HFFc6 (cell line): ENCODE measurements at places on chromosomes 11 and 22.
A peak's percentile ranks its signal among the peaks of the same experiment; 100 is the strongest.

DNA sequence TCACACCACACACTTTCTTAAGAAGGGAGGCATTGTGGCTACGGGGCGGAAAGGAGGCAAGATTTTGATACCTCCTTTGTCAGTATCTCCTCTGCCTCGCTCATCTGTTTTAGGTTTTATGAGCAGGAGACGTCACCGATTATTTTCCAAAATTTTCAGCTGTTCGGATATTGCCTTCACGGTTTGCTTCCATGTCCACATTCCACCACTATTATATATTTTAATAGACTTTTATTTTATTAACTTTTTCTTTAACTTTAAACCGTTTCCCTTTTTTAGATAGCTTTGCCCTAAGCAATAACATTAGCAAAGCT lies 33.7 kb upstream of the CREB3L1 start:
- no peak for DNase-seq

DNA sequence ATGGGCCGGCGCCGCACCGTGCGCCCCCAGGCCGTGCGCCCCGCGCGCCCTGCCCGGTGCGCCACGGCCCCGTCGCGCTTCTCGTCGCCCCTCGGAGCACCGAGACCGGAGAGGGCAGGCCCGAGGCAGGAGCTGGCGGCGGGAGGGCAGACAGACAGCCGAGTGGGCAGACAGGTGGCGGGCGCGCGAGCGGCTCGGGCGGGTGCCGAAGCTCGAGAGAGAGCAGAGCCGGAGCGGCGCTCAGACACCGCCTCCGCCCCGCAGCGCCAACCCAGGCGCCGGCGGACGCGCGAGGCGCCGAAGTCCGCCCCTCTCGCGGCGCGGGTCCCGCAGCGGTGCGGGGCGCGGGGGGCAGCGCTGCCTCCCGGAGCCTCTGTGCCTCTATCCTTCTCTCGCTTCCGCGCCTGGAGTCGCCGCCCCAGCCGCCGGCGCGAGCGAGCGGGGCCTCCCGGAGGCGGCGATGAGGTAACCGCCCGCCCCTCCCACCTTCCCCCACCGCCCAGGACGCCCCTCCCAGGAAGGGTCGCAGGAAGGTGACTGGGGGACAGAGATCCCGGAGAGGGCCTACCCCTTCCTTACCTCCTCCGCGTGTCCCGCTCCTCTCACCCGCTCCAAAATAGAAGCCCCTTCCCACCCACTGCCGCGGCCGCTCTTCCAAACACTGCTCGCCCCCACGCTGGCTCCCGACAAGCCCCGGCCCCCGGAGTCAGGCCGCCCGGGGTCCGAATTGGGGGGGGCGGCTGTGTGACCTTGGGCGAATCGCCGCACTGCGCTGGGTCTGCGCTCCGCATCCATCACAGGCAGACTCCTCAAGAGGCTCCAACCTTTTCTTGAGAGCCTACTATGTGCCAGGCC lies at the start of gene RASL10A:
Gene RASL10A, minus strand, starts transcription at position 412 of the 855 bp plus-strand sequence. CDS start 451 bp downstream, outside the sequence.
- DNase-seq = no peak

DNA sequence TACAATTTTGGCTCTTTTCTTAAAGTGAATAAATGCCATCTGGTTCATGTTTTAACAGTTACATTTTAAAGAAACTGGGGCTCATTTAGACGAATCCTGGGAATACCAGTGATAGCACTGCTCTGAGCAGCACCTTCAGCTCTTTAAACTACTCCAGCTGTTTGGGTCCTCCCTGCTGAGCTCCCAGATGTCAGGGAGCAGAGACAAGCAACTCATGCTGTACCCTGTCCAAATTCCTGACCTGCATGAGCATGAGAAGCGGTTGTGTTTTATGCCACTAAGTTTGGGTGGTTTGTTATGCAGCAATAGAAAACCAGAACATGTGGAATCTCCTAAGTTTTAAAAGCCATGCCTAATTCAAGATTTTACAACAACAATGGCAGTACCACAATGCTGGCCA lies 90.0 kb downstream of the FDX1 start:
- no peak for DNase-seq

GRCh38 chr11:10632483-10632882 lies 61.1 kb downstream of the IRAG1 start:
- DNase-seq = no peak

GRCh38 chr11:102267609-102268008 lies 49.7 kb upstream of the BIRC3 start:
- peak; percentile 78 for DNase-seq

DNA sequence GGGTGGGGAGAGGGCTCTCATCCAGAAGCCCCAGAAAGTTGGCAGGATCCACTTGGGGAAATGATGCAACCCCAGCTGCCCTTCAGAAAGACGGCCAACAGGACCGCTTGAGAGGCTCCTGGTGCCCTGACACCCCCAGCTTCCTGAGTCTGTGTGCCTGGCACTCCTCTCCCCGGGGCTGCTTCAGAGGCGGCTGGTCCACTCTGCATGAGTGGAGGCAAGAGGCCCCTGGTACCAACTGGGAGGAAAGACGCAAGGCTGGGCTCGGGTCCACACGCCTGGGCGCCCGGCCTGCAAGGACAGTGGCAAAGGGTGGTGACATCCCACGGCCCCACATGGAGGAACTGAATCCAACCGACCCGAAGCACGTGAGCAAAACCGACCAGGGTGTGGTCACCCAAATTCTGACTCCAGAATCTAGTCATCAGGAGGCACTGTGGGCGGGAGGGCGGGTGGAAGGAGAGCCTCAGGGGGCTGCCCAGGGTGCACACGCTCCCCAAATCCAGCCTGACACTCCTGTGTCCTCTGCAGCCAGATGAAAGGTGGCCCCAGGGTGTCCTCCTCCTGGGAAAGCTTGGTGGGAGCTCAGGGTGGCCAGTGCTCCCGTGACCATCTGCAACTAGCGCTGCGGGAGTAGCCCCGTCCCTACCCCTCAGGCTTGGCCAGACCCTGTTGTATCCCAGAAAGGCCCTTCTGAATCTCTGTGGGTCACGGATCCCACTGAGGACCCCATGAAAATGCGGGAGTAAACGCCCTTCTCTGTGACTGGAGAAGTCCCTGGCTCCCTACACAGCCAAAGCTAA lies 3.7 kb downstream of the RNH1 start:
- no peak for DNase-seq

GRCh38 chr11:13338019-13338426 lies 60.4 kb downstream of the BMAL1 start:
- DNase-seq = peak; percentile 36

GRCh38 chr11:126843096-126843495 lies 157.5 kb downstream of the KIRREL3 start:
- no peak for DNase-seq

DNA sequence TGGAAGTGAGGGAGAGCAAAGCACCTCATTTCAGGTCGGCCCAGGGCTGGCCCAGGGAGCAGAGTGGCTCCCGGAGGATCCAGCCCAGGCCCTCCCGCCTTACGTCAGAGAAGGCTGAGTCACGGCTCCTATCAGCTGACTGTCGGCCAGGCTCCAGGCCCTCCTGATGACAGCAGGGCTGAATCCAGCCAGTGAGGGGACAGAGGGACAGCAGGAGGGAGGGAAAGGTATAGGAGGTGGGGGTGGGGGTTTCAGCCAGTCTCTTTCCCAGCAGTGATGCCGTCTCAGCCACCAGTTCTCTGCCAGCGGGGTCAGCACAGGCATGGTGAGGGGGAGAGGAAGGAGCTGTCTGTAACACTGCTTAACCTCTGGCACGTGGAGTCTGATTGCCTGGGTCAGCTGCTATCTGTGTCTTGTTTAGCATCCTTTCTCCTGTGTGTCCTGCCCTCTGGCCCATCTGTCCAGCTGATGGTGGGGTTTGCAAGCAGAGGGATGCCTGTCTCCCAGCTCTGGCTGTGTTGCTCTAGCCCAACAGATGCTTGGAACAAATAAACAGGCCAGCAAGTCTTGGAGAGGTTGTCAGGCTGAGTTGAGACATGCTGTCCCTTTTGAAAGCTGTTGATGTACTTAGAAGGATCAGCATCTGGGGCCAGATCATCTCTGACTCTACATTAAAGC lies 74.0 kb downstream of the ADAMTS15 start:
- DNase-seq = peak; percentile 77

GRCh38 chr11:727281-727701 lies 20.0 kb upstream of the TALDO1 start:
- DNase-seq = no peak

GRCh38 chr11:134207538-134208239 lies 16.1 kb downstream of the NCAPD3 start:
- peak; percentile 6 for DNase-seq
